ENCODE measurements at places on chromosomes 2 and 18.

DNA sequence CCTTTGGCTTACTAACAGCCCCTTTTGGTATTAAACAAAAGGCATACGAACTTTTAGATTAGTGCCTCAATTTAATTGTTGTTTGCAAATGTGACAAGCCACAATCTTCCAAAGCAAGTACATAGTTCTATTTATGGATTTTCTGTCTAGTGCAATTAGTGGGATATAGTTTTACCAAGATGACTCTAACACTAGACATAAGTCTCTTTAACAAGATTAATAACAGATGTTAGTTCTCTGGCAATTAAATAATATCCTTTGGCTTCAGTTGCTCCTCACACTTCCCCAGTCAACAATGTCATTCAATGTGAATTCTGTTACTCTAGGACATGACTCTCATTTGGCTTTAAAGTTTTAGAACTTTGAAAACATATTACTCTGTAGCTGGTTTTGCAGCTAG is 16.7 kb upstream of the MC4R start:
- H3K36me3 ChIP-seq: no peaks in the 10 kb centered on the region
- H3K27ac ChIP-seq: no peak overlapping the region
- no peak for DNase-seq
- H3K4me1 ChIP-seq: no peaks in the 10 kb centered on the region

GRCh38 chr2:235614900-235615712 is 121.3 kb downstream of the AGAP1 start:
- DNase-seq: peak; percentile 64
- H3K4me1 ChIP-seq: no peaks in the 10 kb centered on the region
- H3K36me3 ChIP-seq: no peaks in the 10 kb centered on the region
- H3K27me3 ChIP-seq: no peaks in the 10 kb centered on the region
- H3K27ac ChIP-seq: peak overlapping the region; percentile 44

- H3K4me3 ChIP-seq: no peak overlapping the region
- H3K4me1 ChIP-seq: no peaks in the 10 kb centered on the region
- H3K27ac ChIP-seq: no peak overlapping the region
- no peaks in the 10 kb centered on the region for H3K36me3 ChIP-seq
- H3K27me3 ChIP-seq: no peaks in the 10 kb centered on the region
- no peak for DNase-seq
These were observed 164.5 kb upstream of the SIX3 start for GRCh38 chr2:44777036-44777435.

DNA sequence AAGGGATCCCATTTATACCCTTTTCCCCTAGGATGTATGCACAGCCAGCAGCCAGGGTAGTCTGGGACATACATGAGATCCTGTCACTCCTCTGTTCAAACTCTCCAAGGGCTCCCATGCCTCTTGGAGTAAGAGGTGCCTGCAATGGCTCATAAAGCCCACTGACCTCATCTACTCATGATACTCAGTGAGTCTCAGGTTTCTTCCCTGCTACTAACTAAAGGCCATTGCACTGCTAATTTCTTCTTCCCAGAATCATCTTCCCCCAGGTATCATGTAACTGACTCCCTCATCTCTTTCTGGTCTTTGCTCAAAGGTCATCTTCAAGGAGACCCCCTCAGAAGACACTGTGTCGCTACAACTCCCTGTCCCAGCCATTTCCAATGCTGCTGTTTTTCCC is 68.2 kb downstream of the CCBE1 start:
- no peaks in the 10 kb centered on the region for H3K36me3 ChIP-seq
- DNase-seq: no peak
- no peak overlapping the region for H3K4me3 ChIP-seq
- no peak overlapping the region for H3K27ac ChIP-seq
- no peaks in the 10 kb centered on the region for H3K4me1 ChIP-seq
- no peaks in the 10 kb centered on the region for H3K27me3 ChIP-seq

DNA sequence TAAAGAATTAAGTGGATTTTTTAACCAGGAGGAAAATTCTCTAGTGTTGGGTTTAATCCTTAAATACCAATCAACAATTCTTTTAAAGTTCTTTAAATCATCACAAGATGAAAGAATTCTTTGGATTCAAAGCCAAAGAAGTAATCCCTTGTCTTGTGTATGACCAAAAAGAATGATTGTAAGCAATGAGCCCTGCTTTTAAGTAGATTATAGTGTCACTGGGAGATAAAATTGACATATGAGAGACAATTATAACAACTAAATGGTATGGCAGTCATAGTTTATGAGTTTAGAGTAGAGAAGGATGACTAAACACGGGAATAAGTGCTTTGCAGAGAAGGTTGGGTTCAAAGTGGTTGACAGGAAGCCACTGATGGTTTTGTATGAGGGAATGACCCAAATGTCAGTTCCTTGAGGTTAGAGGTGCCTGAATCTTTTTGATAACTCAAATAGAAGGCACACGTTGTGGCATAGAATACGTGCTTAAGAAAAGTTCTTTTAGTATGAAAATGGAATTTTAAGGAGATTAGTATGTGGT is 199.6 kb upstream of the TCF4 start:
- no peak overlapping the region for H3K27ac ChIP-seq
- no peak overlapping the region for H3K4me3 ChIP-seq

DNA sequence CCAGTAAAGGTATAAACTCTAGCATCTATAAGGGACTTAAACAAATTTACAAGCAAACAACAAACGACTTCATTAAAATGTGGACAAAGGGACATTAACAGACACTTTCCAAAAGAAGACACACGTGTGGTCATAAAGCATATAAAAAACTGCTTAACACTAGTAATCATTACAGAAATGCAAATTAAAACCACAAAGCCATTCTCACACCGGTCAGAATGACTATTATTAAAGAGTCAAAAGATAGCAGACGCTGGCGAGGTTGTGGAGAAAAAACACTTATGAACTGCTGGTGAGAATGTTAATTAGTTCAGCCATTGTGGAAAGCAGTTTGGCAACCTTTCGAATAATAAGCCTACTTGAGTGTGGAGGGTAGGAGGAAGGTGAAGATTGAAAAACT is 217.1 kb upstream of the DLGAP1 start:
- no peaks in the 10 kb centered on the region for H3K4me1 ChIP-seq
- no peak for DNase-seq
- H3K27me3 ChIP-seq: no peaks in the 10 kb centered on the region
- H3K4me3 ChIP-seq: no peak overlapping the region

DNA sequence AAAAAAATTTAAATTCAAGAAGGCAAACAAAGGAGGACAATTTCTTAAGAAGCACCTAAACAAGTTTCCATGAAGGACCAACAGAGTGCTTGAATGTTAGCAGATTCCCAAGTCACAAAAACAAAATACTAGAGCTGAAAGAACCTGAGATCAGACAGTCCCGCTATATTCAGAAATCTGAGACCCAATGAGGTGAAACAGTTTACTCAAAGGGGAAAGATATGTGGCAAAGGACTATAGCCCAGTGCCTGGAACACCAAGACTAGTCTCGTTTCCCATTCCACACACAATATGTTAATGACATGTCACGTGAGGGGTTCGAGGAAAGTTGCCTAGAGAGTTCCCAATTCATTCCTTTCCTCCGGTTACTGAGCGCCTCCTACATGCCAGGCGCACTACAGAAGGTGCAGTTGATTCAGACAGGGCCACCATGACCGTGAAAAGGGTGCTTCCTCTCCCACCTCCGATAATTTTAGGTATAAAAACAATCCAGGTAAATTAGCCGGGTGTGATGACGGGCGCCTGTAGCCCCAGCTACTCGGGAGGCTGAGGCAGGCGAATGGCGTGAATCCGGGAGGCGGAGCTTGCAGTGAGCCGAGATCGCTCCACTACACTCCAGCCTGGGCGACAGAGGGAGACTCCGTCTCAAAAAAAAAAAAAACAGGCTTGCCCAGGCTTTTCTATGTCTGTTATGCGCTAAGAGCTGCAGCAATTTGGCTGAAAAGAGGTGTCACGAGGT is 617 bp downstream of the SRBD1 start:
- H3K36me3 ChIP-seq: no peaks in the 10 kb centered on the region
- H3K27ac ChIP-seq: peak overlapping the region; percentile 90
- peaks cover 6% of the 10 kb centered on the region for H3K4me1 ChIP-seq
- H3K27me3 ChIP-seq: no peaks in the 10 kb centered on the region

- H3K4me1 ChIP-seq: peaks cover 26% of the 10 kb centered on the region
- peaks cover 8% of the 10 kb centered on the region for H3K27me3 ChIP-seq
- no peak overlapping the region for H3K27ac ChIP-seq
- no peaks in the 10 kb centered on the region for H3K36me3 ChIP-seq
These were observed 16.9 kb downstream of the WNT10A start for GRCh38 chr2:218897394-218898108.

GRCh38 chr2:109352056-109352897 is 223.3 kb downstream of the SH3RF3 start:
- no peaks in the 10 kb centered on the region for H3K27me3 ChIP-seq
- no peaks in the 10 kb centered on the region for H3K36me3 ChIP-seq
- no peak for DNase-seq

- no peaks in the 10 kb centered on the region for H3K36me3 ChIP-seq
- no peaks in the 10 kb centered on the region for H3K27me3 ChIP-seq
- no peaks in the 10 kb centered on the region for H3K4me1 ChIP-seq
- H3K27ac ChIP-seq: no peak overlapping the region
- no peak overlapping the region for H3K4me3 ChIP-seq
- DNase-seq: no peak
These were observed 64.9 kb downstream of the LPIN2 start for GRCh38 chr18:2948038-2948437.

- H3K27ac ChIP-seq: peak overlapping the region; percentile 23
- peak; percentile 37 for DNase-seq
- no peaks in the 10 kb centered on the region for H3K4me1 ChIP-seq
- no peaks in the 10 kb centered on the region for H3K27me3 ChIP-seq
- no peak overlapping the region for H3K4me3 ChIP-seq
These were observed 22.2 kb upstream of the TMEM87B start for GRCh38 chr2:112032689-112033465.

All from uterus (tissue), 4 donors.